ENCODE measurements at places on chromosomes 3 and 15. TPM values are rescaled to one million over a fixed set of nuclear protein-coding genes. Genes with fewer than 3 reads are reported as not detected.
A peak's percentile ranks its signal among the peaks of the same experiment; 100 is the strongest.

GRCh38 chr3:53719796-53720195 lies 126.4 kb downstream of the CHDH start:
- H3K4me3 ChIP-seq = no peak overlapping the region
- H3K27ac ChIP-seq = no peak overlapping the region
- no peak for DNase-seq
- no peaks in the 10 kb centered on the region for H3K27me3 ChIP-seq
- no peaks in the 10 kb centered on the region for H3K4me1 ChIP-seq

The ZNF639 gene
- 26.2 TPM for total RNA-seq

The KIF15 gene
- 1.3 TPM for total RNA-seq

DNA sequence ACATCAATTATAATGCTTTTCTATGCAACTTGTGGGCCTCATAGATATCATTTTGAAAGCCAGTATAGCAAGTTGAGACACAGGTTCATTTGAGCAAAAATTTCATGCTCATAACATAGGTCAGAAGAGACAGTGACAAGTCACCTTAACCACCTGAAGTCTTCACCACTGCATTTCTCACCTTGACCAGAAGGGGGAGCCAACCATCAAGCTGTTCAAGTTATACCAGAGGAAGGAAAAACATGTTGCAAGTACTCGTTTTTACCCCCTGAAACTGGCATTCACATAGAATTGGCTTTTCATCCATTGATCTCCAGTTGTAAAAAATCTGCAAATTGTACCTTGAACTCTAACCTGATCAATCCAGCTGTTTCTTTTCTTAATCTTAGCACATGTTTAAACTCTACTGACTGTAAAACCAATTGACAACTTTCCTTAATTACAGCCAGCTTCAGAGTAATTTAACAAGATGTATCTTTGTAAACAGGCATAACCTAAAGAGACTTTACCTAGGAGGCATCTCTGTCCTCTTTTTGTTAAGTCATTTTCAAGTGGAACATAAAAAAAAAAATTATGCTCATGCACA lies 1.4 kb downstream of the LMOD3 start:
- no peak overlapping the region for H3K27ac ChIP-seq
- H3K4me3 ChIP-seq = no peak overlapping the region
- H3K4me1 ChIP-seq = no peaks in the 10 kb centered on the region

DNA sequence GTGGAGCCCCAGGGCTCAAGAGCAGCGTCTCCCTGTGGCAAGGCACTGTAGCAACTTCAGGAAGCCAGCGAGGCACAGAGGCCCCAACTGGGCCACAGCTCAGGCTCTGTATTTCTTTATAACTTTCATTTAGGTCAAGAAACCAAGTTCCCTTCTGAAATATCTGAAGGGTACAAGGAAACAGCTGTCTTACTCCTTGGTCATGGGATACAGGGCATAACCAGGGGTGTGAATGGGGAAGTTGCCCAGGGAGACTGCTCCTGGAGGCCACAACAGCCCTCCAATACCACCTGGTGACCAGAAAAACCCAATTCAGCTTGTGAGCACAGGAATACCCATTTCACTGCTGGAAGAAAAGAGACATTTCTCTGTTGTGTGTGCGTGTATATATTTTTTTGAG lies 13.3 kb upstream of the SPTBN5 start:
- peak overlapping the region; percentile 18 for H3K27ac ChIP-seq
- H3K4me1 ChIP-seq = peaks cover 18% of the 10 kb centered on the region
- peaks cover 57% of the 10 kb centered on the region for H3K36me3 ChIP-seq
- no peak for DNase-seq
- H3K4me3 ChIP-seq = no peak overlapping the region
- H3K27me3 ChIP-seq = no peaks in the 10 kb centered on the region

The ATP13A5 gene
- total RNA-seq = 2.0 TPM

GRCh38 chr3:54122324-54123002 lies at the start of gene CACNA2D3:
TSS of gene CACNA2D3 (plus strand) at chr3:54122552.
- H3K4me3 ChIP-seq = peak within 1 kb of the TSS; percentile 56
- no peak within 1 kb of the TSS for H3K27ac ChIP-seq
- H3K36me3 ChIP-seq = no peaks in the 10 kb centered on the region
- DNase-seq = peak; percentile 71

- H3K36me3 ChIP-seq = no peaks in the 10 kb centered on the region
- H3K4me3 ChIP-seq = no peak overlapping the region
- no peaks in the 10 kb centered on the region for H3K27me3 ChIP-seq
- H3K4me1 ChIP-seq = no peaks in the 10 kb centered on the region
Observed at GRCh38 chr15:36808411-36809160, 229.2 kb downstream of the CDIN1 start.

DNA sequence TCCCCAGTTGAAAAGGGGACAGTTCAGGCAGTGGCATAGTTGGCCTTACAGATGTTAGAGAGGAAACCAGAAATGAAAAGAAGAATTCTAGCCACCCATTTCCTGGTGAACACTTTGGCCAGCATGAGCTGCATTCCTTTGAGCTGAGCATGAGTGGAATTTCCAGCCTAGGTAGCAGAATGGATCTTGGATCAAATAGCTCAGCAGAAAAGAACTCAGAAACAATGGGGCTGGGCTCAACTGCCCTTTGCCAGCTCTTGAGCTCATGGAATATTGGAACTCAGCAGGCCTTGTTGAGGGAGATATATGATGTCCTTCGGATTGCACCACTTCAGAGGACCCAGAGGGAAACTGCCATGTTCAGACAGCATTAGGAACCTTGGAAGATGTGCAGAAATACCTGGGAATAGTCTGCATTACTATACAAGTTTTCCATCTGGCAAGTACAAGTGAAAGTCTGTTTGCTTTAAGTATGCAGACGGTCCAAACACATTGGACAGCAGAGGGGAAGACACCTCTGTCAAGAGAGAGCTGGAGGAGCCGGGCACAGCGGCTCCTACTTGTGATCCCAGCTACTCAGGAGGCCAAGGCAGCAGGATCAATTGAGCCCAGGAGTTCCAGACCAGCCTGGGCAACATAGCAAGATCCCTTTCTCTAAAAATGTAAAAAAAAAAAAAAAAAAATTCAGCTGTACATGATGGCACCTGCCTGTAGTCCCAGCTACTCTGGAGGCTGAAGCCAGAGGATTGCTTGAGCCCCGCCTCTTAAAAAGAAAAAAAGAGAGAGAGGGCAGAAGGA lies 3.1 kb upstream of the CDV3 start:
- H3K4me3 ChIP-seq = no peak overlapping the region
- peaks cover 19% of the 10 kb centered on the region for H3K4me1 ChIP-seq
- H3K27ac ChIP-seq = peak overlapping the region; percentile 72

DNA sequence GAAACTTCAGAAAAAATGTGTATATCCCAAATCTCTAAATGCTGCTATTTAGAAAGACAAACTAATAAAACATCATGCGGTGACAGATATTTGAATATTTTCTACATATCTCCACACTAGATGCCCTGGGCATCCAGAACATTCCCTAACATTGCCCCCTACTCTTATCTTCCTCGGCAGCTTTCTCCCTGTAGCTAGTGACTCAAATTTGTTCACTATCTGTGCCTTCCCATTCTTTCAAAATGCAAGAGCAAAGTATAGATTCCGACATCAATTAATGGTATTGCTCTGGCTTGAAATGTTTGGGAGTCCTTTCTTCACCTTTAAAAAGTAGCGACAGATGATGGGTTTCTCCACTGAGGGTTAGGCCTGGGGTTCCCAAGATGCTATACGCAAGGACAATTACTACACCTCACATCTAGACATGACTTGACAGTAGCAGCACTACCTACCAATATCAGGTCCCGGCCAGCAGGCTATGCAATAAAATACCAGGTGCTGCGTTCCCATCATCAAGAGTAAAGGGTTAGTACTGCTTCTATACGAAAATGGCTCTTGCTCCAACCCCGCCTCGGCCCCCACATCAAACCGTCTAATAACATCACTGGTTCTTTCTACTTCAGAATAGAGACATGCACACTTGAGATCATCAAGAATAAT lies 631 bp downstream of the UBR1 start:
- peak overlapping the region; percentile 96 for H3K27ac ChIP-seq
- H3K4me3 ChIP-seq = peak overlapping the region; percentile 73
- peaks cover 33% of the 10 kb centered on the region for H3K4me1 ChIP-seq

The LXN gene
- 18.8 TPM for total RNA-seq

DNA sequence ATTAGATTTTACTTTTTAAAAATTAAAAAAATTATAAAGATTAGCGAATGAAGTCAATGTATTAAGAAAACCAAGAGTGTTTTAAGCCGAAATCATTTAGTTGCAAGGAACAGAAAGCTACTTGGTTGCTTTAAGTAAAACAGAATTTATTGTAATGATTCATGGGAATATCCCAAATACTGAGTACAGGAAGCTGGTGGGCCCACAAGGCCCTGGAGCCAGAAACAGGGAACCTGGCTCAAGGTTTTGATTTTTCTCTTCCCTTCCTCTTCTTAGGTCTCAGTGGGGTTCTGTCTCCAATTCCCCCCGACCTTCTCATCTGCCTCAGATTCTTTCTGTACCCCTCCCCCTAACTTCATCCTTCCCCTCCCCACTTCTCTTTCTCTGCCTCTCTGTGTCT lies 229.0 kb downstream of the TLE3 start:
- H3K36me3 ChIP-seq = no peaks in the 10 kb centered on the region
- no peaks in the 10 kb centered on the region for H3K4me1 ChIP-seq
- no peak overlapping the region for H3K4me3 ChIP-seq
- no peak for DNase-seq

The SPATA12 gene
- total RNA-seq = 0.15 TPM
